ENCODE measurements at places on chromosomes 13 and 19.

DNA sequence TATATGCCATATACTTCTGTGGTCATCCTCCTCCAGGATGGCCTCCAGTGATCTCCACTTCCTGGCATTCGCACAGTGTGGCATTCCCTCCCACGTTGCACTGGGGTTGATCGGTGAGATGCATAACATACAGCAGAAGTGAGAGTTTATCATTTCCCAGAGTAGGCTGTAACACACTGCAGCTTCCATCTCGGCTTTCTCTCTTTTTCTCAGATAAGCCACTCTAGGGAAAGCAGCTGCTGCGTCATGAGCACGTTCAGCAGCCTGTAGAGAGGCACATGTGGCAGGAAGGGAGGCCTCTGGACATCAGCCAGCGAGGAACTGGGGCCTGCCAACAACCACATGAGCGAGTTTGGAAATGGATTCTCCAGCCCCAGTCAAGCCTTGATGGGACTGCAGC, 807.1 kb downstream of the DIAPH3 start:
- no peak for DNase-seq

DNA sequence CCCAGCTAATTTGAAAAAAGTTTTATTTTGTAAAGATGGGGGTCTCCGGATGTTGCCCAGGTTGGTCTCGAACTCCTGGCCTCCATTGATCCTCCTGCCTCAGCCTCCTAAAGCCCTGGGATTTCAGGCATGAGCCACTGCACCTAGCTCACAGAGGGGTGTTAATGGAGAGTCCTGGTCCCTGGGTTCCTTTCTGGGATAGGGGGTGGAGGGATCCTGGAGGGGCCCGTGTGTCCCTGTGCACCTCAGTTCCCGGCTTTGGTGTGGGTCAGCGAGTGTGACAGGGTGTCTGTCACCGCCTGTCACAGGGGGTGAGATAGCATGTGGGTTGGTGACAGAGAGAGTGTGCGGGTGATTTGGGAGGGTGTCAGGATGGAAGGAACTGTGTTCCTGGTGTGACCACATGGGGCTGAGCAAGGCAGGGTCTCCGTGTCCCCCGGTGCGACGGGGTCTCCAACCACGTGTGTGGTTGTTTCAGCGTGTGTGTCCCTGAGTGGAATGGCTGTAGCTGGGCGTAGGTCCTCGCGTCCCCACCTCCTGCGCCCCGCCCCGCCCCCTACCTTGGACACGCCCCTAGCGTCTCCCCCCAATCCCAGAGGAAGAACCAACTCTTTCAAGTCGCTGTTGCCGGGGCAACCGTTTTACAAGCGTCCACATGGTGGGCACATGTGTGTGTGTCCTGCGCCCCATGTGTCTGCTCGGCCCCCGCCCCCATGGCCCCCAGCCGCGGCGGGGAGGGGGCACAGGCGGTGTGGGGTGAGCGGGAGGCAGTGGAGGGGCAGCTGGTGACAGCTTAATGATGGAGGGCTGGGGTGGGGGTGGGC, 2.9 kb upstream of the NRTN start:
- no peak for DNase-seq

DNA sequence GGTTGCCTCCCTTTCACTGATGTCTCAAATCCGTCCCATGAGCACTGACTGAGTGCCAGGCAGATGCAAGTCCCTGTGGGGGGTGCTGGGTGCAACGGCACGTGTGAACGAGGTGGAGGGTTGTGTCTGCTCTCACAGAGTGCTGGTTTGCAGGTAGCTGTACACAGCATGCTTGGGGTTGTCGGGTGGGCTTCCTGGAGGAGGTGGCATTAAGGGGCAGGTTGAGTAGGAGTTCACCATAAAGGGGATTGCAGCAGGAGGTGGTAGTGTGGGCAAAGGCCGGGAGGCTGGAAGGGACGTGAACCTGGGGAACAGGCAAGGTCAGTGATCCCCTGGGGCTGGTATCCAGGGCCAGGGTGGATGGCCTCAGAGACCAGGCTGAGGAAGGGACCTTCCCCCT, 17.2 kb downstream of the COLGALT1 start:
- no peak for DNase-seq

DNA sequence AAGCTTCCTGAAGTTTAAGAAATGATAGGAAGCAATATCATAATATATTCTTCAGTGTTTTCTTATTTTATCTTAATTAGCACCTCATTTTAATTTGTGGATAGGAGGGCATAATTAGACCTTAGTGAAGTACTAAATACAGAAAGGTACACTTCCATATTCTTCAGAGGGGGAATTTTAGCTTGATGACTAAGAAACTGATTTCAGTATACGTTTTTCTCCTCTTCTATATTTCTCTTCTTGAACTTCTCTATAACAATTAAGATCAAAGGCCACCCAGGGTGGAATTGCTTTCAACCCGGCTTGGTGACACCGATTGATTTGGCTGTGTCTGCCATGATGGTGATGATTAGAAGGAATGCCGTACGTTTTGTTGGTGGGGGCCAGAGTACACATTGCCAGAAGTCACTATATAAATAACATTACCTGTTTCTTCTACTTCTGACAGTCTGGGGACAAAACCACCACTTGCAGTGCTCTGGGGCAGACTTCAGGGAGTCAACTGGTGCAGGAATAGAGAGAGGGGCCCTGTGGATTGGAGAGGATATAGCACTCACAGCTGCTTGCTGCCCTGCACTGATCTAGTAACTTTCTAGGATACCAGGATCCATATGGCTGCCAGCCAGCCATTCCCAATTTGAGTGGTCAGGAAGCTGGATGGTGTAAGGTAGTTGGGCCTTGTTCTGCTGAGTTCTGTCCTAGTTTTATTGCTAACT, 73.8 kb downstream of the SPATA13 start:
- DNase-seq: no peak

- DNase-seq: no peak
Measured at GRCh38 chr19:18221815-18222725, 4.2 kb downstream of the PDE4C start.

DNA sequence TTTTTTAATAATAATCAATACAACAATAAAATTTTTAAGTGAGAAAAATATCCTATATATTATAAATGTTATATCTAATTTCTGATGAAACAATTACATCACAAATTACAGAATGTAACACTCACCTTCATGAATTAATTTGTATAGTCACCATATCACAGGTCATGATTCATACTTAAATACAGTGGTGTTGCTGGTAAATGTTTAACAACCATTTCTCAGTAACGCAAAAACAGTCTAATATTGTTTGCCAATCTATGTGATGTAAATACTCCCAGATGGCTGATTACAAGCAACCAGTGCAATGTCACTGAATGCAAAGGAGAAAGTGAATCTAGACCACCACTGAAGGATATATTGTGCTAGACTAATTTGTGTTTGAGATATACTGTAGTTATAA, 97.5 kb downstream of the DIAPH3 start:
- DNase-seq: no peak

- no peak for DNase-seq
Measured at GRCh38 chr13:33123066-33123859, 107.0 kb downstream of the KL start.

- no peak for DNase-seq
Measured at GRCh38 chr19:15112385-15112784, 5.2 kb downstream of the SYDE1 start.

Data from stimulated activated CD4-positive, alpha-beta T cell treated with anti-CD3 and anti-CD28 coated beads, Interleukin-2, amount 100 ng/mL, for 24 hours (primary cell).